Activated CD8-positive, alpha-beta T cell treated with anti-CD3 and anti-CD28 coated beads for 36 hours (primary cell): ENCODE measurements at places on chromosomes 6 and 20. TPM values are rescaled to one million over a fixed set of nuclear protein-coding genes. Genes with fewer than 3 reads are reported as not detected.
A peak's percentile ranks its signal among the peaks of the same experiment; 100 is the strongest.

DNA sequence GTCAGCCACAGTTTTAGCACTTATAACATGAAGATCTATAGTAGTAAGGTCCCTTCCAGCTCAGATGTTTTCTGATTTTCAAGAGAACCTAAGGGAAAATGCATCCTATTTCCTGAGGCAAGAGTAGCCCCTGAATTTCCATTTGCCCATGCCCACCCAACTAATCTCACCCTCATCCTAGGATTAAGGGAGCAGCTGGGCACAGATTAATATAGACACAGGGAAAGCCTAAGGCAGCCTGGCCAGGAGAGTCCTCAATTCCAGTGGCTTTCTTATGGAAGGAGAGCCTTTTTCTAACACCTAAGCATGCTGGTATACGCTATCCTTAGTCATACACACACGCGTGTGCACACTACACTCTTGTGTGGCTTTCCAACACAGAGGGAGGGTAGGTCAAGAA lies 1.5 kb downstream of the APOBEC2 start:
- peaks cover 13% of the 10 kb centered on the region for H3K4me1 ChIP-seq
- DNase-seq = no peak
- no peak overlapping the region for H3K4me3 ChIP-seq
- no peaks in the 10 kb centered on the region for H3K27me3 ChIP-seq
- no peak overlapping the region for H3K27ac ChIP-seq

DNA sequence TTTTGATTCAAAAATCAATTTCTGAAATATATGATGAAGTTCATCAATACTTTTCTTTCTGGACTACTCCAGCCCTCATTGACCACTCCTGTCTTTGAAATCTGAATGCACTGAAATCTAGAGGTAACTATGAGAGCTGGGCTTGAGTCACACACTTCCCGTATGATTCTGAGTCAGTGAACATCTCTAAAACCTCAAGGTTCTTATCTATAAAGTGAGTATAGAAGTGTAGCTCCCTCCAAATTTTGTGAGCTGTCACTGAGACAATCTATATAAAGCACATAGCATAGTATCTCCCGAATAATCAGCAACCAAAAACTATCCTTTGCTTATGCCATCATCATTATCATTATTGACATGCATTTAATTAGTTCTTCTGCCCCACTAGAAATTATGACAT lies 182.4 kb downstream of the TSHZ2 start:
- H3K27me3 ChIP-seq = peaks cover 3% of the 10 kb centered on the region
- peaks cover under 1% of the 10 kb centered on the region for H3K4me1 ChIP-seq
- peak; percentile 15 for DNase-seq
- no peak overlapping the region for H3K4me3 ChIP-seq
- H3K27ac ChIP-seq = no peak overlapping the region

DNA sequence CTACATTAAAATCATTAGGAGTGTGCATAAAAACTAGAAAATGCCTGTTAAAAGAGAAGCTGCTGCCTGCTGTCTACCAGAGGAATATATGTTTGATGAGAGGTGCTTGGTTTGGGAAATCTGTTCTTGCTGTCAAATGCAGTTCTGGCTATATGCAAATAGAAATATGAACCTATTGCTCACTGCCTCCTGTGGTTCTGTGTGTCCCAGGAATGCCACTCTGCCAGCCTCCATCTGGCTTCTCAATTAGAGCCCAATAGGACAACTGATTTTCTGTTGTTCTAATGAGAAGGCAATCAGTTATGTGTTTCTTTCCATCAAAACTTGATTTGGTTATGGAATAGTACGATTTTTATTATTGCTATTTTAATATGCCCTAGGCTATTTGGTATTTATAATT lies 759.7 kb downstream of the HDGFL1 start:
- no peak overlapping the region for H3K4me3 ChIP-seq
- no peak overlapping the region for H3K27ac ChIP-seq
- no peaks in the 10 kb centered on the region for H3K36me3 ChIP-seq

Gene TNF
- total RNA-seq = 89.2 TPM

Gene SLC35D3
- total RNA-seq = not detected

Gene PCSK2
- total RNA-seq = not detected

- no peaks in the 10 kb centered on the region for H3K36me3 ChIP-seq
- H3K27ac ChIP-seq = no peak overlapping the region
- no peaks in the 10 kb centered on the region for H3K4me1 ChIP-seq
- H3K27me3 ChIP-seq = no peaks in the 10 kb centered on the region
- H3K4me3 ChIP-seq = no peak overlapping the region
Measured at GRCh38 chr6:68657374-68658139, 22.5 kb downstream of the ADGRB3 start.
